ENCODE measurements at places on chromosomes 7 and 10.

- no peak for DNase-seq
Measured at GRCh38 chr10:8254350-8254749, 199.9 kb downstream of the GATA3 start.

DNA sequence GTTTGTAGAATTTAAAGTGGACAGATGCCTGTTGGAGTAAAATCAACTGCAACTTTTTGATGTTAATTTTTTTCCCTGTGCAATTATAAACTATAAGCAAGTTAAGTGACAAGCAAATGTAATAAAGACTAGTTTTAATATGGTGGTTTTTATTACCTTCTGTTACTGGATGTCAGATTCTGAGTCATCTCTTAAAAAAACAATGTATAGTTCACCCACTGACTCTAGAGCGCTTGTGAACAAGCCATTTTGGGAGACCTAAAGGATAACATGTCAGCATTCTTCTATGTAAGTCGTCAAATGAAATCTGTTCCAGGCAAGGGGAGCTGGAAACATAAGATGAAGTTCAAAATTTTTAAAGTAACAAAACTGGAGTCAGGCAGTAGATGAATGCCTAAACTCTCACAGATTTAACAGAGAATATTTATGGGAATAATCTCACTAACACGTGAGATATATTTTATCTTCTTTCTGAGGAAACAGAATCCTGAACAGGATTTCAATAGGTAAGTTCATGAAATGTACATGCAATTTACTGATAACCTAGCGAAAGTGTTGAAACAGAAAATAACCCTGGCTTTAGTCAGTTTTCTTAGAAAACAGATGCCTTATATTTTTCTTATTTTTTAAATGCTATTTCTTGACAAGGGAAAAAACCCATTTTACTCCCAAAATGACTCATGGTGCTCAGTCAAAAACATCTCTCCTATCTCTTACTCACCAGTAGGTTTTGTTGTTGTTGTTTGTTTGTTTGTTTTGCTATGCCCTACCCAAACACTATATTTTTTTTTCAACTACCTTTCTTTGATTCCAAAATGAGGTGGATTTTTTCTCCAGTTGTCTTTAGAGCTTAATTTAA, 91.7 kb downstream of the SLC39A12 start:
- no peak for DNase-seq

- DNase-seq: no peak
Measured at GRCh38 chr10:129274748-129275474, 192.1 kb upstream of the MGMT start.

DNA sequence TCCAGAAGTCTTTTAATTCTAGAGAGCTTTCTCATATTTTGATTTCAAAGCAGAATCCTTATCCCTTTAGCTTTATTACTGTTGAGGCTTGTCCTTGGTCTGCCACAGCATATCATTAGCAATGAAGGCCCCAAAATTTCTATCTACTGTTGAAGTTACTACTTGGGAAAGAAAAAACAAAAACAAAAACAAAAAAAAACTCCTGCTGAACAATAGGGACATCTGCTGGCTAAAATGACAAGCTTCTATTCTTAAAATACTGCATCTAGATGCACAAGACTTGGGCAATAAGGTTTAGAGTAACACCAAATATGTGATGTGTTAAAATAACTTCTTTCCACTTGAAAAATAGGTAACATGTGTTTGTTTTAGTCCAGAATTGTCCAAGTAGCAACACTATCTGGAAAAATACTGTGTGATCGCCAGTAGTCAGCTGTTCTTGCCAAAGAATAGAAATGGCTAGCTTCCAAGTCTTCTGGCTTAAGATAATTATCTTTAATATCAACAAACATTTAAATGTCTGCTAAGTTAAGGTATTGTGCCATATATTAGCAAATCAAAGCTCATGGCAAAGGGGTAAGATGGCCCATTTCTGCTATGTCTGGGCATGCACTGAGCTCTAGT, 3.8 kb upstream of the DMTF1 start:
- peak; percentile 38 for DNase-seq

DNA sequence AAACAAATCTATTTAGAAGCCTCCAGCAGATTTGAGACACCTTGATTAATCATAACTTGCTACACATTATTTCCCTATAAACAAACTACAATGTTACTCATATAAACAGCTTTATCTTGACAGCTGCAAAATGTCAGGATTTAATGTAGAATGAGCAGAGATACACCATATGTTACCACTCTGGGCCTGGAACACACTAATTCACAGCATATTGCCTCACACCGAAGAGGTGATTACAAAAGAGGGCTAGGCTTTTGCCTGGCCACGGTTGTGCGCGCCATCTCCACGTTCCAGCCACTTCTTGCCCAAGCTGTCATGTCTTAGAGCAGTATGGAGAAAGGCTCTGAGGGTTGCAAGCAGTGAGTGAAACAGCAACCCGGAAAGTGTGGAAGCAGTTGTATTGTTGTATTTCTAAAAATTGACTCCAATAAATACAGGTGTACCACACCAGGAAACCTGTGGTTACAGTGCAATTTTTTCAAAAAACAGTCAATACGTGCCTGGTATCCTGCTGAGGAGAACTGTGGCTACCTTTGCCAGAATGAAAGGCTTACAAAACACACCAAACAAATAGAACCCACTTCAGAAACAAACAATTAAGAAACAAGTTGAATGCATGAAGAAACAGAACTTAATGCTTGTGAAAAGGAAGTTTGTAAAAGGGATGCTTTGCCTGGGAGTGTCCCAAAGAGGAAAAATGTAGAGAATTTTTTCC, 498.1 kb downstream of the PLXNA4 start:
- no peak for DNase-seq

DNA sequence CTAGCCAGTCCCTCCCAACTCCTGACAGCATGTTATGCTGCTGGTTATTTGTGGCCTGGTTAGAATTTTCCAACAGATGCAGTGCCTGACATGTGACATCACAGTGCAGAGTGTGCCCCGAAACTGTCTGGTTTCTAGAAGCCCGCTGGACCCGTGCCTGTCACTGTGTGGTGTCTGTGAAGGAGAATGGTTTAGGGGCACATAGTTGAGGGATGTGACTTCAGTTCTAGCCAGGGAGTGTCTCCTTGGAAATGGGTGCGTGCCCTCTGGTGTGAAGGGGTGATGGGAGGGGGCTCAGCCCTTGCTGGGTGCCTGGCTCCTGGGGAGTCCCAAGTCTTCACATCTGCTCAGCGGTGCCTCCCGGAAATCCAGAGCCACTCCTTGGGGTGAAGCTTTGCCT, 303.6 kb downstream of the GLRX3 start:
- DNase-seq: no peak

DNA sequence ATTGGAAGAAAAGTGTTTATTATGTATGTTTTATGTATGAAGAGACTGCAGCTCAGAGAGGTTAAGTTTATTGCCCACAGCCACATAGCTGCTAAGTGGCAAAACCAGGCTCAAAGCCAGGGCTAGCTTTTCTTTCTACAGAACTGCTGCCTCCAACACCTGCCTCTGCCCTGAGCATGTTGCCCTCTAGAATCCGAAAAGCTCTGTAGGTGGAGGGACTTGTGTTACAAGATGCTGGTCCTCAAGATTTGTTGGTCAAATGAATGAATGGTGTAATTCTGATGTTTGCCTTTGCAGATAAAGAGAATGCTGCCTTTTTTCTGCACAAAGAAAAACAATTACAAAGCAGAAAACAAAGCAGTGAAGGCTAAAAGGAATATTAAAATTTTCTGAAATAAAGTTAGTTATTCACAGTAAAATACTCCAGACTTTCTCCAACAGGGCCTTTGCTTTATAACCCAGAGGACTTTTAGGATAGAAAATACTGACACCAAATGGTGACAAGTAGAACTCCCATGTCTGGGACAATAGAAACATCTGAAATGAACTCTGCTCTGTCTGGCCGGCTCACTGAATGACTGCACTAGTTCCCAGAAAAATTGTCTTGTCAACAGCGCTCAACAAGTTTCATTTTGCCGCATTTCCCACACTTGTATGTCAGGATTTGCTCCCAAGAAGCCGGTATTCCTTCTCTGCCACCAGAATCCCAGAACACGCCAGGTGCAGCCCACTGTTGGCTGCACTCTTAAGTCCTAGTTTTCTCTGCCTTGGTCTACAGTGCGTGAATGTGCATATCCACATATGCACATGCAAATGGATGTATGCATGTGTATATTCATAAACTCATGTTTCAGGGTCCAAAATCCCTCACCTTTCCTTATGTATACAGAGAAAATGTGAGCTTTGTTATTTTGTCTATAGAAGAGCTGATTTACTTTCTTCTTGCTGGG, 11.0 kb upstream of the DNTT start:
- DNase-seq: peak; percentile 67

- peak; percentile 70 for DNase-seq
Measured at GRCh38 chr7:2608921-2609411, 22.8 kb upstream of the TTYH3 start.

- DNase-seq: no peak
Measured at GRCh38 chr7:84970670-84971069, 216.2 kb downstream of the SEMA3D start.

GRCh38 chr10:35498693-35499092, 106.4 kb upstream of the GJD4 start:
- no peak for DNase-seq

DNA sequence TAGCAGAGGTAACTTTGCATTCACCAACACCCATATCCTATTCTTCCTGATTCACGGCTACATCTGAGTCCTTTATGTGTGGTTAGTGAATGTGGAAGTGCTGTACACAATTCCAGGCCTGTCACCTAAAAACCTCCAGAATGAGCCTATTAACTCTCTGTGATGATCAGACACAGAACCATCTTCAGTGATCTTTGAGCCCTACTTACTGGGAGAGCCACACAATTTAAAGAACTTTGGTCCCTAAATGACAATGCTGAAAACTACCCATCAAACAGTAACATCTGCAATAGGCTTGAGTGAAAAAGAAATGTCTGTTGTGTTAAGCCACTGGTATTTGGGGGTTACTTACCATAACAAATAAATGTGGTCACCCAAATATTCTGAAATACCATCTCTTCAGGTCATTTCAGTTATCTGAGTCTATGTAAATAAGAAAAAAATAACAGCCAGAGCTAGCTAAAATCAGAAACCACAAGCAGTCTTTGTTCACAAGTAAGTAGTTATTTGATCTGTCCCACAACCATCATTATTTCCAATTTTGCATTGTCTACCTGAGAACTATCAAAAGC, 145.7 kb downstream of the HGF start:
- no peak for DNase-seq

DNA sequence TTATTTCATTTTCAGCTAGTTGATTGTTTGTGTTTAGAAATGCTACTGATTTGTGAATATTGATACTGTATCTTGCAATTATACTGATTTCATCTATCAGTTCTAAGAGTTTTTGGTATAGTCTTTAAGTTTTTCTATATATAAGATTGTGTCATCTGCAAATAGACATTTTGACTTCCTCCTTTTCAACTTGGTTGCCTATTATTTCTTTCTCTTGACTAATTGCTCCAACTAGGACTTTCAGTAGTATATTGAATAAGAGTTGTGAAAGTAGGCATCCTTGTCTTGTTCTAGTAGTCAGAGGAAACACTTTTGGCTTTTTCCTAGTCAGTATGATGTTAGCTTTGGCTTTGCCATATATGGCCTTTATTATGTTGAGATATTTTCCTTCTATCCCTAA, 20.4 kb downstream of the PHTF2 start:
- DNase-seq: no peak

DNA sequence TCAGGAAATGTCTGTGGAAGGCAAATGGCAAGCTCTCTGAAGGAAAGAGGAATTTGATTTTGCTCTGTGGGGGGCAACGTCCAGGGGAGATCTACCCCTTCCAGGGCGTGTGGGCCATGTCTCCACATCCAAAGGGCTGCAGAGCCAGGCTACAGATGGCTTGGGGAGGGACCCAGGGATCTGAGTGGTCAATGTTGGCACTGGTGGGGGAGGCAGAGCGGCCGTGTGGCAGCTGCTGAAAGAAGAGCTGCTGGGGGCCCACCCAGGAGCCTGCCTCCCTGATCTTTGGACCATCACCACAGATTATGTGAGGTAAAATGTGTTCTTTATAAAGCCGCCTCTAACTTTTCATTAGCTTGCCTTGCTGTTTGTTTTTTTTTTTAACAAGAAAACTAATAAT, 144.1 kb downstream of the HERPUD2 start:
- DNase-seq: no peak

DNA sequence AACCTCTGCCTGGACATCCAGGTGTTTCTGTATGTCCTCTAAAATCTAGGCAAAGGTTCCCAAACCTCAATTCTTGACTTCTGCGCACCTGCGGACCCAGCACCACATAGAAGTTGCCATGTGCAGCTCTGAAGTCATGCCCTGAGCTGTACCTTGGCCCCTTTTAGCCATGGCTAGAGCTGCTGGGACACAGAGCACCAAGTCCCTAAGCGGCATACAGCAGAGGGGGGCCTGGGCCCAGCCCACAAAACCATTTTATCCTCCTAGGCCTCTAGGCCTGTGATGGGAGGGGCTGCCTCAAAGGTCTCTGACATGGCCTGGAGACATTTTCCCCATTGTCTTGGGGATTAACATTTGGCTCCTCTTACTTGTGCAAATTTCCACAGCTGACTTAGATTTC, 14.6 kb downstream of the TMEM243 start:
- no peak for DNase-seq

- no peak for DNase-seq
Measured at GRCh38 chr7:30286749-30287148, 2.4 kb downstream of the ZNRF2 start.

DNA sequence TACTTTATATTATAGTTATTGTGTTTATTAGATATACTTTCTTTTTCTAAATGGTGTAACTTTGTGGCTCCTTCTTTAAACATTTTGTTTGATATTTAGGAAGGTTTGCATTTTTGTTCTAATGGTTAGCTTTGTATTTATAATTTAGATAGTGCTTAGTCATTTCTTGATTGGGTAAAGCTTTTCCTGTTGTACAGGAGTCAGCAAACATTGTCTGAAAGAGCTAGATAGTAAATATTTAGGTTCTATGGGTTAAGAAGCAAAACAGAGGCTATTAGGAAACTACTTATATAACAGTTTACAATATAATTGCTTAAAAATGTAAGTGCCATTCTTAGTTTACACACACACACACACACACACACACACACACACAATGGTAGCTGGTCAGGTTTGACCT, 70.6 kb upstream of the CCDC6 start:
- no peak for DNase-seq

DNA sequence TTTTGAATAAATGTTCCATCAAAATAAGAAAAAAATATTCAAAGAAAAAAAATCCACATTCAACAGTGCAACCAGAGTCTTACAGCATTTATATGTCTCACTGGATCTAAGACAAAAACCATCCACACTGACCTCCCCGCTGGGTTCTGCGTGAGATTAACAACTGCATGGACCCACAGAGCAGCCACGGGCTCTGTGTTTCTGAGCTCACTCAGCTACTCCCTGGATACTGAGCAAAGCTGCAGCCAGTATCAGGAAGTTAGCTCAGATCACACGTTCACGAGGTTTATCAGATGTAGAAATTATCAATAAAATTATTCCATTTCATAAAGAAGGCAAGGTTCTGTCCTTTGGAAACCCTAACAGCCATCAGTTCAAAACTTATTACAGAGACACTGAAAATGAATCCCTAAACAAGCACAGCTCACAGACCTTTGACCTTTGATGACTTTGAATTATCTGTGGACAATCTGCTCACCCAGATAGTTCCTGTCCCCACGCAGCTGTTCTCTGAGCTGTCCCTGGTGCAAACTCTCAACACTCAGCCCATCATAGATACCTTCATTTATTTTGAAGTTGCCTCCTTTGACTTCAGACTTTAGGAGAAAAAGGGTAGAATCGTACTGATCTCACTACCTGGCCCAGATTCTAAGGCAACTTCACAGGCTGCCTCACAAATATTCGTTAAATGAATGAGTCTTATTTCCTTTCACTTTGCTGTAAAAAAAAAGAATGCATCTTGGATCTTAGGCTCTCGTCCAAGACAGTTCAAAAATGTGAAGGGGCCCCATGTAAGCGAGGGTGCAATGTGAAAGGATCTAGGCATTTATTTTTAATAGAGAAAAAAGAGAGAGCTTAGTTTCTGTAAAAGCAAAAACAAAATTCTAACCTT, 67.7 kb upstream of the SVIL start:
- DNase-seq: peak; percentile 50

Data from eye (tissue), 1 donor.